ENCODE measurements at places on chromosomes 5 and 9.

- DNase-seq = no peak
Observed at GRCh38 chr5:65204966-65205365, 276.8 kb downstream of the ADAMTS6 start.

- DNase-seq = no peak
Observed at GRCh38 chr9:87567001-87567400, 69.3 kb downstream of the DAPK1 start.

- DNase-seq = no peak
Observed at GRCh38 chr9:13142776-13143175, 136.7 kb downstream of the MPDZ start.

GRCh38 chr5:79464695-79465332 is 49.1 kb downstream of the HOMER1 start:
- no peak for DNase-seq

GRCh38 chr5:42993516-42994245 is 46.4 kb downstream of the ANXA2R start:
- DNase-seq = peak; percentile 68

All from activated naive CD4-positive, alpha-beta T cell (primary cell).